Activated naive CD4-positive, alpha-beta T cell (primary cell): ENCODE measurements at places on chromosomes 11 and 22.

- DNase-seq: no peak
Observed at GRCh38 chr11:38266691-38267090, 1668.7 kb upstream of the RAG2 start.

DNA sequence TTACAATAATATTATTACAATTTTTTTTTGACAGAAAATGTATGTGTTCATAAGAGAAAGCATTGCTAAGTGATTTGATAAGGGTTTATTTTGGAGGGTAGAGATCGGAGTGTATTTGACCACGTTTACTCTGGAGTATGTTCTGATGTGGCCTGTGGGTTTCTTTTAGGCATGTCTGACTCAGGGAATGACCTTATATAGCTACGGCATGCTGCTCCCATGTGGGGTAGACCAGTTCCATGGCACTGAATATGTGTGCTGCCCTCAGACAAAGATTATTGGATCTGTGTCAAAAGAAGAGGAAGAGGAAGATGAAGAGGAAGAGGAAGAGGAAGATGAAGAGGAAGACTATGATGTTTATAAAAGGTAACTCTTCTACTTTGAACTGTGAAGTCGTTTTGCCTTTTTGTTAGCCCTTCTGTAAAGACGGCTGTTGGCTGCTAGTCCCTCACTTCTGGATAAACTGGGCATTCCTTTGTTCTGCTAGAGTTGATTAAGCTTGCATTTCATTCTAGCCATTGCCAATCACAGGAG, 38.1 kb upstream of the ST14 start:
- no peak for DNase-seq

GRCh38 chr11:108289699-108290098, 66.8 kb downstream of the ATM start:
- DNase-seq: no peak

DNA sequence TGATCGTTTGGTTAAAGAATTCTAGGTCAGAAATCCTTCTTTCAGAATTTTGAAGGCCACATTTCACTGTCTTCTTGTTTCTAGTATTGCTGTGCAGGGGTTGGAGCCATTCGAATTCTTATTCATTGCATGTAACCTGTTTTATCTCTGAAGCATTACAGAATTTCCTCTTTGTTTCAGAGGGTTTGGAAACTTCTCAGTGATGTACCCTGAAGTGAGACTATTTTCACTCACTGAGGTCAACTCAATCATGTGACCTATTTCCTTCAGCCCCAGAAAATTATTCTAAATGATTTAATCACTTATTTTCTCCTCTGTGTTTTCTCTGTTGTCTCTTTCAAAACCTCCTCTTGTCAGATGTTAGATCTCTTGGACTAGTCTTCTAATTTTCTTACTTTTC, 147.8 kb downstream of the ENTHD1 start:
- no peak for DNase-seq

DNA sequence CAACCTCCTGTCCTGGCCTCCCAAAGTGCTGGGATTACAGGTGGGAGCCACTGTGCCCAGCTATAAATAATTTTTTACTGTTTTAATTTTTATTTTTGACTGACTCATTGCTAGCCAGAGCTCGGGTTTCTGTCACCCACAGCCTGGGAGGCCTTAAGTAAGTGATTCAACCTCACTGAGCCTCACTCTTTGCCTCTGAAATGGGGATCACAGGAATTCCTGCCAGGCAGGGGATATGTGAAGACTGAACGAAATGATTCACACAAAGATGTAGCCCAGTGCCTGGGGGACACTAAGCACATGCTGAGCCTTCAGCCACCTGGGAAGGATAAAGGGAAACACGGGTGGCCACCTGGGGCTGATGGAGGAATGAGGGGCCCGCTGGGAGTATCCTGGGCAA, 3.8 kb upstream of the LRRC74B start:
- no peak for DNase-seq

DNA sequence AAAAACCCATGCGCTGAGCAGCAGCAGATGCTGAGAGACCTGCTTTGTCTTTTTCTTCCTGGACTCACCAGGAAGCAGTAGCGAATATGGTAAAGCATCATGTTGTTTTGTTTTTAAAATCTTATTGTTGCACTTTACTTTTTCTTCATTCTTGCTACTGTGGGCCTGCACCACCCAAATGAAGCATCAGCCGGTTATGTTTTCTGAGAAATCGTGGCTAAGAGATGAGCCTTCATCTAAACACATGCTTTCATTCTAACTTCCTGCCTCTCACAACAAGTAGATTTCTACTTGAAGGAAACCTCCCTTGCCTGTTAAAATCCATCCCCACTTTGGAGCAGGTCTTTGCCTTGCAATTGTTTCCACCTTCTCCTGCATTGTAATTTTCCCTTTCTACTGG, 1025.9 kb downstream of the NTM start:
- no peak for DNase-seq

DNA sequence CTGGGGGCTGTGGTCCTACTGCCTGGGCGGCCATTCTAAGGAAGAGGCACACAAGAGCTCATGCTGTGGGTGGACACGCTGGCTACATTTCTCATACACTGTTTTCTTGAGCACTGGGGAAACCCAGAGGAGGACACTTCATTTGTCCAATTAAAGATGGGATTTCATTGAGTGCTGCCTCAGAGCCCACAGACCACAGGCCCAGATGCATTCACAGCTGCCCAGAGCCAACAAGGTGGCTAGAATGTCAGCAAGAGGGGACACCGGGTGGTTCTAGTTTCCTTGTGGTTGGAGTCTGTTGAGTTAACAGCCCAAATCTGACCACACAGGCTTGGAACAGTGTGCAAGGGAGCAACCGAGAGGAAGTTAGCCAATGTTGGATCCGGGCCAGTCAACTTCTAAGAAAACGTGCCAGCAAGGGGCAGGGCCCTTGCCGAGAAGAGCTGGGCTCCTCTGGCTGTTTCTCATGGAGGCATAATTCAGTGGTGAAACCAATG, 35.0 kb upstream of the SORL1 start:
- DNase-seq: peak; percentile 5

- DNase-seq: no peak
Observed at GRCh38 chr11:11620173-11620920, 1.5 kb downstream of the GALNT18 start.

DNA sequence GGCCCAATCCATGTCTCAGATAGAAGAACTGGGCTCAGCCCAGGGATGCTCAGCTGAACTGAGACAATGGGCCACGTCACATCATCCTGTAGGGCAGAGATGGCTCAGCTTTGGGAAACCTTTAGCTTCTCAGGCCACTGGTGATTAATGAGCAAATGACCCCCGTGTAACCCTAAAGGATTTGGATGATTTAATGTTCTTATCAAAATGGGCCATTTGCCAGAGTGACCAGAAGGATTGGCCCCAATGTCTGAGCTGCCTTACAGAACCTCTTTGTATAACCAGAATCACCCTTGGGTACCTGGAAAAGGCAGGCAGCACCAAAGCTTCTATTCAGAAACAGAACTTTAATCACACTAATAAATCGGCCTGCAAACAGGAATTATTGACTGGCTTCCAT, 73.7 kb downstream of the ABTB2 start:
- DNase-seq: no peak

GRCh38 chr11:106601684-106602297, 416.5 kb downstream of the GUCY1A2 start:
- DNase-seq: no peak

DNA sequence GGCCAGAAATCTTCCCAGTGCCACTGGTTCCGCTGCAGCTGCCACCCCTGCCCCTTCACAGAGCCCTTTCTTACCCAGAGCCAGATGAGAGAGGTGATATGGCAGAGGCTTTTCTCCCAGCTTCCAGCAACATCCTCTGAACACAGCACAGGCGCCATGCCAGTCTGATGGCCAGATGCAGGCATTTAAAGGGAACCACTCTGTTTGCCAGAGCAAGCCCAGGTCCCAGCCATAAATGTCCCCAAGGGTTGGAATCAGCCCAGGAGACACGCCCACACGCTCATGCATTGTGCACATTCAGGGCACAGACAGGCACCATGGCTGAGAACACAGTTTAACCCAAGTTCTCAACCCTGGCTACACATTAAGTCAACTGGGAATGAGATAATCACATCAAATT, 114.3 kb upstream of the CSNK2A3 start:
- DNase-seq: no peak
